ENCODE measurements at places on chromosomes 4 and X. TPM values are rescaled to one million over a fixed set of nuclear protein-coding genes. Genes with fewer than 3 reads are reported as not detected.

Gene NHS
- 2.7 TPM for total RNA-seq

Gene GPR50
- total RNA-seq, result not detected

Gene VCX3B
- not detected for total RNA-seq

Gene USO1
- 55.6 TPM for total RNA-seq

Gene JCHAIN
- 191 TPM for total RNA-seq

Gene C4orf51
- not detected for total RNA-seq

Gene CXCL1
- total RNA-seq, result 7.0 TPM

Gene IBSP
- not detected for total RNA-seq

Gene ANOS1
- total RNA-seq, result 46.2 TPM

Gene ESX1
- total RNA-seq, result not detected

Gene SMPX
- not detected for total RNA-seq

Gene DCAF8L2
- total RNA-seq, result not detected

Gene FHIP1A
- 14.3 TPM for total RNA-seq

Gene GBA3
- 1.0 TPM for total RNA-seq

Gene CAPN6
- not detected for total RNA-seq

Gene GAGE2A
- total RNA-seq, result not detected

Gene GPM6B
- 21.6 TPM for total RNA-seq

Gene TREX2
- total RNA-seq, result 0.80 TPM

Gene FAM149A
- total RNA-seq, result 13.3 TPM

Gene EDA
- 5.5 TPM for total RNA-seq

Gene HS6ST2
- total RNA-seq, result 0.92 TPM

Gene PCYT1B
- total RNA-seq, result 1.2 TPM

Gene IL2RG
- total RNA-seq, result 33.1 TPM

Gene ASMT
- not detected for total RNA-seq

Gene HPGDS
- total RNA-seq, result 12.5 TPM

Gene CACNA1F
- total RNA-seq, result 1.4 TPM

Gene NXF3
- total RNA-seq, result 13.5 TPM

Gene TENM3
- total RNA-seq, result 1.9 TPM
